Frontal cortex (tissue), 4 donors: ENCODE measurements at places on chromosomes 13 and 19.

GRCh38 chr13:79423801-79424642, 18.0 kb upstream of the RBM26 start:
- no peak for DNase-seq

DNA sequence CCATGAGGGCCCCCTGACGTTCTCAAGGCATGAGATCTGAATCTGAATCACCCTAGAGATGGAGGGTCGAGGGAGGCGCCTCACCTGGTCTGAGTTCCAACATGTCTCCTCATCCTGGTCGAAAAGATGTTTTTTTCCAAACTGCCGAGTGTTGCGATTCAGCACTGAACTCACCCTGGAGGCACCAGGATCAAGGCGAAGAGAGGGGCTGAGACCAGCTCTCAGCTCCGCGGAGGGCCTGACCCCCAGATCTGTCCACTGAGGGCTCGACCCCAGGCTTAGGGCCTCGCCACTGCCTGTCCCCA, 555 bp downstream of the NR2C2AP start:
- DNase-seq = no peak

- DNase-seq = no peak
Measured at GRCh38 chr19:24057144-24057543, 29.8 kb upstream of the ZNF254 start.

DNA sequence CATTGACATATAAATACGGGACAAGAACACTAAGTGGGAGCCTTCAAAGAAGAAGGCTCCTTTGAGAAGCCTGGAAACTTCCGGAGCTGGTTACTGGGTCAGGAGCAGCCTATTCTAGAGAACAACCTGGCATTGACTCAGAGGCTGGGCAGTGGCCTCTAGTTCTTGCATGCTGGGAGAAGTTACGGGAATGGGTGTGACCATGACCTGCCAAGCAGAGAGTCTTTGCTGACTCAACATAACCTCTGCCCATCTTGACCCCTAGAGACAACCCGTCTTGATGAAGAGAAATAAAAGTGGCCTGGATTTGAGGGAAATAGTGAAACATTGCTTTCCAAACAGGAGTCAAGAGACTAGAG, 21.0 kb downstream of the STARD13 start:
- no peak for DNase-seq

GRCh38 chr19:51503286-51503817, 1.8 kb upstream of the SIGLEC12 start:
- no peak for DNase-seq

DNA sequence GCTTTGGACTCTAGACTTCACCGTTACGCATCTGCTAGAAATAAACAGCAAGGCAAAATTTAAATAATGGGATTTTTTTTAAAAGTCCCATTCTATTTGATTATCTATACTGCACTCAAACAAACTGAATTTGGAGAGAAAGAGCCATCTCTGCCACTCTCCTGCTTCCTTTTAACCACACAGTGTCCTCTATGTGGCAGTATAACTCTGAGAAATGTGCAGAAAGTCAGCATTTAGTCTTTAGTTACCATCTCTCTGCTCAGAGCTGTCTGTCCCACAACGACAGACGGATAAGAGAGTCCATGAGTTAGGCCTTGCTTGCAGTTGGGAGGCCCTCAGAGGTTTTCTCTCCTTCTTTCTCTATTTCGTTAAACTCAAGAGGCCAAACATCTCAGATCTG, 21.2 kb downstream of the CCNA1 start:
- DNase-seq = no peak
